Astrocyte of the spinal cord (primary cell): ENCODE measurements at places on chromosomes 11 and 22.
A peak's percentile ranks its signal among the peaks of the same experiment; 100 is the strongest.

- no peak for DNase-seq
These were observed 309.7 kb upstream of the PLET1 start for GRCh38 chr11:112570333-112570732.

- no peak for DNase-seq
These were observed 295.4 kb downstream of the CADM1 start for GRCh38 chr11:115208808-115209259.

- DNase-seq = no peak
These were observed 11.6 kb upstream of the TSKU start for GRCh38 chr11:76771446-76772099.

DNA sequence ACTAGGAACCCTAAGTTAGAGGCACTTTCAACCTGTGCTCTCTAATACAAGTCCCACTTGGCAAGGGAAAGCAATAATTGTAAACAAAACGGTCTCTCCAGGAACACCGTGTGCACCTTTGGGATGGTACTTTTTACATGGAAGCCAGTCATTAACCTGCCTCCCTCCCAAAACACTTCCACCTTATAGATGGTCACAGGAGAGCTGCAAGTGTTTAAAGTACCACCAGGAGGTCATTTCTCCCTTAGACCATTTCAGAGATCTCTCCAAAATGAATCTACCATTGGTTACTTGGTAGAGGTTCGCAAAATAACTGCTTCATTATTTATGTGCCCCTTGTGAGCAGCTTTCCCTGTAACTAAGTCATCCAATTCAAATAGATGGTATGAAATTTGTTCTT, 375.3 kb downstream of the DYNC2H1 start:
- no peak for DNase-seq

GRCh38 chr11:93361435-93361834, 30.9 kb downstream of the DEUP1 start:
- no peak for DNase-seq

- DNase-seq = no peak
These were observed 12.0 kb downstream of the JAML start for GRCh38 chr11:118212781-118213191.

DNA sequence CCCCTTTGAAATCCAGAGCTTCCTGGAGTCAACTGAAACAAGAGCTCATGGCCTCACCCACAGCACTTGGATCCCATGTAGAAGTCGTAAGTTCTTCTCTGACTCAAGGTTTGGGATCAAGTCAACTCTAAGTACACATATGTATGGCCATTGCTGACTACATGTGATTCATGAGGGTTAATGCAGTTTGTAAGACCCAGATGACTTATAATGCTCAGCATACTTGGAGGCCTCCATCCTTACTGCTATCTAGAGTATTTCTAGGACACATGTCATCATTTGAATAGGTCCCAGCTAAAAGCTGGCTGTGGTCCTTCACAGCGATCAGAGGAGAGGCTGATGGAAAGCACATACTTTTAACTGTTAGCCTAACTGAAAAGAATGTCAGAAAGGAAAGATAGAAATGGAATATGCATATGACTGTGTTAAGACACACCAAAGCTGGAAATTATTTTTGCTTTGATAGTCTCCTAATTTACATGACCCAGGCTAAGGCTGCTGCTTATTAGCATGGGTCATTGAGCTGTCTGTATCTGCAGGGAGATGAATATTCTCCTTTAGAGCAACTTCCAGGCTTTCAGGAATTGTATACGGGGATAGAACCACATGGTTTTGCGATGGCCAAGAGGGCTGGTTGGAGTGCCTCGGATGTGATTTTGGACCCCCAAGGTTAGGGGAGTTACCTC, 76.3 kb downstream of the NTM start:
- DNase-seq = no peak

DNA sequence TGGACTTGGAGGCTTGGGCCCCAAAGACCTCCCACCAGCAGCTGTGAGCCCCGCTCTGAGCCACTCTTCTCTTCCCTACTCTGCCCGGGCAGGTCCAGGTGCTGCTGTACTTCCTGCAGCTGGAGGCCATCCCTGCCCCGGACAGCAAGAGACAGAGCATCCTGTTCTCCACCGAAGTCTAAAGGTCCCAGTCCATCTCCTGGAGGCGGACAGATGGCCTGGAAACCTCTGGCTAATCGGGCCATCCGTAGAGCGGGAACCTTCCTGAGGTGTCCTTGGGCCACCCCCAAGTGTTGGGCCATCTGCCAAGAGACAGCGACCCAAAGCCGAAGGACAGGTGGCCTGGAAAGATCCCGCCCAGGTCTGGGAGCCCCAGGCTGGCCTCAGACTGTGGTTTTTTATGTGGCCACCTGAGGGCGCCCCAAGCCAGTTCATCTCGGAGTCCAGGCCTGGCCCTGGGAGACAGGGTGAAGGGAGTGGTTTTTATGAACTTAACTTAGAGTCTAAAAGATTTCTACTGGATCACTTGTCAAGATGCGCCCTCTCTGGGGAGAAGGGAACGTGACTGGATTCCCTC, 135.1 kb downstream of the BCR start:
- peak; percentile 76 for DNase-seq
